ENCODE measurements at places on chromosomes 16 and 17. TPM values are rescaled to one million over a fixed set of nuclear protein-coding genes. Genes with fewer than 3 reads are reported as not detected.
A peak's percentile ranks its signal among the peaks of the same experiment; 100 is the strongest.

CCL3 gene
- not detected for total RNA-seq

NOXO1 gene
- not detected for total RNA-seq

TXNDC11 gene
- 38.4 TPM for total RNA-seq

HSD3B7 gene
- 20.5 TPM for total RNA-seq

ABI3 gene
- 6.3 TPM for total RNA-seq

CRYM gene
- not detected for total RNA-seq

NXPH3 gene
- total RNA-seq: 0.78 TPM

GRCh38 chr17:44502598-44503146, 534 bp downstream of the GPATCH8 start:
- peaks cover 41% of the 10 kb centered on the region for H3K4me1 ChIP-seq
- H3K27me3 ChIP-seq: no peaks in the 10 kb centered on the region
- H3K27ac ChIP-seq: peak overlapping the region; percentile 89
- DNase-seq: no peak
- H3K4me3 ChIP-seq: peak overlapping the region; percentile 90

- DNase-seq: peak; percentile 48
- no peaks in the 10 kb centered on the region for H3K4me1 ChIP-seq
- no peaks in the 10 kb centered on the region for H3K36me3 ChIP-seq
- no peak overlapping the region for H3K27ac ChIP-seq
- no peak overlapping the region for H3K4me3 ChIP-seq
- H3K27me3 ChIP-seq: no peaks in the 10 kb centered on the region
These were observed 196.1 kb downstream of the GSG1L start for GRCh38 chr16:27867122-27868110.

DNA sequence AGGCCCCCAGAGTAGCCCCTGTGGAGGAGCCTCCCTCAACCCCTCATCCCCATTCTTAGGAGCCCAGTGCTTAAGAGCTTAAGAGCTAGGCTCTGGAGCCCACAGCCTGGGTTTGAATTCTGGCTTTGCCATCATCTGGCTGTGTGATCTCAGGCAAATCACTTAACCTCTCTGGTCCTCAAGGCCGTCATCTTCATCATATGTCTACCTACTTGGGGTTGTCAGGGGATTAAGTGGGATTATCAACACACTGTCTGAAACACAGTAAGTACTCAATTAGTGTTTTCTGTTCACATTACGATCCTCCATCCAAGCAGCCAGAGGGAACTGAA, 4.8 kb downstream of the SREBF1 start:
- no peak overlapping the region for H3K4me3 ChIP-seq
- no peak for DNase-seq
- no peaks in the 10 kb centered on the region for H3K27me3 ChIP-seq
- H3K36me3 ChIP-seq: no peaks in the 10 kb centered on the region
- no peak overlapping the region for H3K27ac ChIP-seq

DNA sequence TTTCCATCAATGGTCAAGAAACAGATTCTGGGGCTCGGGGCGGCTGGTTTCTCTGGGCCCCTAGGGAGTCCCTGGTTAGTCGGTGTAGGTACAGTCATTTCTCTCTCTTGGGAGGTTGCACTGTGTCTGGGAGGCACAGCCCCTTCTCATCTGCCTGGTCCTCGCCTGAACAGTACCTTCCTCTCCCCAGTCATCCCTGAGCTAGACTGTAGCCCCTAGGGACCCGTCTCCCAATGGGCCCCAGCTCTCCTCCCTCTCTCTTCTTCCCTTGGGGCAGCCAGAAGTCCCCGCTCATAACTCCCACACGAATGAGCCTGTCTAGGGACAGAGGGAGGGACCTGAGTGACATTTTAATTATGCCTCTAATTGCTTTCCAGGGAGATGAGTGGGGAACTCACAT, 20.2 kb upstream of the CPSF4L start:
- peak overlapping the region; percentile 78 for H3K27ac ChIP-seq
- H3K36me3 ChIP-seq: peaks cover 18% of the 10 kb centered on the region
- H3K4me1 ChIP-seq: peaks cover 71% of the 10 kb centered on the region
- H3K4me3 ChIP-seq: no peak overlapping the region
- no peak for DNase-seq

DNA sequence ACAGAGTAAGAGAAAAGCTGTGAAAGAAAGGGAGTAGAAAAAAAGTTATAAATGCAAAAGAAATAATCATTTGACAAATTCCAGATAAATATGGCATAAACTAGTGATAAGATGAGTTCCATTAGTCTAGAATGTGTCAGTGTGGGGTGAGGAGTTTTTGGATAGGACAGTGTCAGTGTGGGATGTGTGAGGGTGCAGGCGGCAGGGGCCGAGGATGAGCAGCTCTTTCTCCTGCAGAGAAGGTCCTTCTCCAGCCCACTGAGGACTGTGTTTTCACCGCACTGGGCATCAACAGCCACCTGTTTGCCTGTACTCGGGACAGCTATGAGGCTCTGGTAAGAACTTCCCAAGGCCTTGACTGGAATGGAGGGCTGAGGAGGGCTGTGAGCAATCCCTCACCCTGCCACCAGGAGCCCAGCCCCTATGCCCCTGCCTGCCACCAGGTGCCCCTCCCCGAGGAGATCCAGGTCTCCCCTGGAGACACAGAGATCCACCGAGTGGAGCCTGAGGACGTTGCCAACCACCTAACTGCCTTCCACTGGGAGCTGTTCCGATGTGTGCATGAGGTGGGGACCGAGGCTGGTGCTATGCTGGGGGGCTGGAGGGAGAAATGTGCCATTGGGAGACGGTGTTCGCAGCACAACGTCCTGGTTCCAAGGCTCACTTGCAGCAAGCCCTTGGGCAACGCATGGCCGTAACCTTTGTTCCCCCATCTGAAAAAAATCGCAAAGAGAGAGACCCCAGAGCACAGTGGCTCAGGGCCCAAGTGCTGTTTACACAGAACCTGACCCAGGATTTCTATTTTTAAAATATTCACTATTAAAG, 13.1 kb downstream of the RAPGEFL1 start:
- H3K36me3 ChIP-seq: no peaks in the 10 kb centered on the region
- DNase-seq: no peak
- H3K4me1 ChIP-seq: peaks cover 14% of the 10 kb centered on the region
- no peaks in the 10 kb centered on the region for H3K27me3 ChIP-seq
- H3K27ac ChIP-seq: no peak overlapping the region

DNA sequence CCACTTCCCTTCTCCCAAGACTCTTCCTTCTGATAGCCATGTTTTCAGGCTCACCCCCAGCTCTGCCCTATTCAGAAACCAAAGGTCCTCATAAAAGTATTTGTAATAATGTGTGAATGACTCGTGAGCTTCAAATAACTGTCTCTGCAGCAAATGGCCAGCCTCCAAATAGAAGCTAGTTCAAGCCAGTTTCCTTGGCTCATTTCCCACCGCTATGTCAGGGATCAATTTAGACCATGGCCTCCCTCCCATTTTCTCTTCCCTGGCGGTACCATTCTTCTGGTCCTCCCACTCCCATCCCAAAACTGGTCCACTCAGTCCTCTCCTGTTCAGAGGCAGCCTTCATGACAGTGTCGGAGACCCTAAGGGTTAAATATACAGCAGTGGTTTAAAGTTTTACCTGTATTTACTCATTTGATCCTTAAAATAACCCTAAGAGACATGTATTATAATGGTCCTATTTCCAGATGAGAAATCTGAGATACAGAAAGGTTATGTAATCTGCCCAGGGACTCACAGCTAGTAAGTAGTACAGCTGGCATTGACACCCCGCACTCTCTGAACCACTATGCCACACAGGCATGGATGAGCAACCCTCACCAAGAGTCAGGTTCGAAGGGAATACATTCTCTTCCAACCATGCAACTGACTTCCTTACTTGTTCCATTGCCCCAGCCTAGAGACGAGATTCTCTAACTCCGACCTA, 42.9 kb downstream of the GAS7 start:
- no peak overlapping the region for H3K27ac ChIP-seq
- no peaks in the 10 kb centered on the region for H3K36me3 ChIP-seq
- no peak for DNase-seq
- H3K27me3 ChIP-seq: no peaks in the 10 kb centered on the region
- H3K4me1 ChIP-seq: no peaks in the 10 kb centered on the region

GRCh38 chr16:13427943-13428342, 492.0 kb upstream of the ERCC4 start:
- DNase-seq: no peak
- H3K4me1 ChIP-seq: no peaks in the 10 kb centered on the region
- no peaks in the 10 kb centered on the region for H3K36me3 ChIP-seq
- no peak overlapping the region for H3K27ac ChIP-seq
- H3K4me3 ChIP-seq: no peak overlapping the region

DNA sequence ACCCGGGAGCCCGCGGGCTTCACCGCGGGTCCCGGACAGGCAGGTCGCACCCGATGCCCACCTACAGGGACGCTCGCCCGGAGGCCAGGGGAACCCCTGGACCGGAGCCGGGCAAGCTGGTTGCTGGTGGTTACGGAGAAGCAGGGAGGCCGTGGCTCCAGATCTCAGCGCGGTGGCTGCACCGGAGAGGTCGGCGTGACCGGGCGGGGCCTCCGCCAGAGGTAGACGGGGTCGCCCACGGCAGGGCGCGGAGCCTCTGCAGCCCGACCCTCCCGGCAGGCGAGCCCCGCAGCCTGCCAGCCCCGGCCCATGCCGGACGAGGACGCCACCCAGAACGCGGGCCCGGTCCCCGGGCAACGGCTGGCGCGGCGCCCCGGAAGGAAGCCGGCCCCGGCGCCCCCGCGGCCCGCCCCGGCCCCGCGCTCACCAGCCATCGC, 341 bp downstream of the PCYT2 start:
- H3K36me3 ChIP-seq: peaks cover 16% of the 10 kb centered on the region
- H3K27me3 ChIP-seq: no peaks in the 10 kb centered on the region
- peaks cover 27% of the 10 kb centered on the region for H3K4me1 ChIP-seq
- H3K4me3 ChIP-seq: peak overlapping the region; percentile 62
- peak overlapping the region; percentile 59 for H3K27ac ChIP-seq

DNA sequence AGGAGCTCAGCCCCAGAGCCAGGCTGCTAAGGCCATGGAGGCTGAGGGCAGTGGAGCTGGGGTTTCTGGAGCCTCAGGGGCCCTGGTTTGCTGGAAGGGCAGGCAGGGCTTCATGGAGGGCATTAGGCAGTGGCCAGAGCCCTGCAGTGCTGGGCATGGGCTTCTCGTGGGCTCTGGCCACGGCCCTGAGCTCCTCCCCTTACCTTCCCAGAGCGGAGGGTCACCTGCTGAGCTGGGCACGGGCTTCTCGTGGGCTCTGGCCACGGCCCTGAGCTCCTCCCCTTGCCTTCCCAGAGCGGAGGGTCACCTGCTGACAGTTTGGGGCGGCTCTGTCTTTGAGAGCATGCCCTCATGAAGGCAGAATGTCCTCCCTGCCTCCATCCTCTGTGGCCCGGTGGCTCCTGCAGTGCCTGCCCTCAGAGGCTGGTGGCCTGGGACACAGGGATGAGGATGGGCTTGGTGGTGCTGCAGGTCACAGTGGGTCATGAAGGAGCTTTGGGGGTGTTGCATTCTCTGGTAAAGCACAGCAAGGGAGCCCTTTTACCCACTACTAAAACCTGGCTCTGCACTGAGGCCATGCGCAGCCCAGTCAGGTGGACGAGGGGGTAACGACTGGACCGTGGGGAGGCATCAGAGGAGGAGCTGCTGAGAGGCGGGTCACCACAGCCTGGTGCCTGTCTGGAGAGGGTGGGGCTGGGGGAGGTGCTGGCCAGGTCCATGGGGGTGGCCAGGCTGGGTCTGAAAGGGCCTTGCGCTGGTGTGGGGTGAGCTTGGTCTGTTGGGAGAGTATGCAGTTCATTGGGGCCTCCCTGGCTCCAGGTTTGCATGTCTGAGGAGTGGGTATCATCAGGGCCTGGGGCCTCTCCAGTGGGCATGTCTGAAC, 2.9 kb upstream of the RNPS1 start:
- peaks cover 26% of the 10 kb centered on the region for H3K4me1 ChIP-seq
- no peaks in the 10 kb centered on the region for H3K27me3 ChIP-seq

- H3K4me3 ChIP-seq: no peak overlapping the region
- no peak overlapping the region for H3K27ac ChIP-seq
- no peaks in the 10 kb centered on the region for H3K27me3 ChIP-seq
- no peak for DNase-seq
These were observed 30.7 kb downstream of the ADGRG5 start for GRCh38 chr16:57572978-57573728.

GRCh38 chr17:36590082-36590481, 1.6 kb upstream of the DHRS11 start:
- peaks cover 6% of the 10 kb centered on the region for H3K36me3 ChIP-seq
- no peak overlapping the region for H3K4me3 ChIP-seq
- peaks cover 25% of the 10 kb centered on the region for H3K4me1 ChIP-seq

GRCh38 chr16:29719063-29719462, 26.7 kb downstream of the C16orf54 start:
- no peaks in the 10 kb centered on the region for H3K36me3 ChIP-seq
- DNase-seq: no peak
- H3K27me3 ChIP-seq: no peaks in the 10 kb centered on the region
- H3K4me1 ChIP-seq: no peaks in the 10 kb centered on the region
- no peak overlapping the region for H3K27ac ChIP-seq

DNA sequence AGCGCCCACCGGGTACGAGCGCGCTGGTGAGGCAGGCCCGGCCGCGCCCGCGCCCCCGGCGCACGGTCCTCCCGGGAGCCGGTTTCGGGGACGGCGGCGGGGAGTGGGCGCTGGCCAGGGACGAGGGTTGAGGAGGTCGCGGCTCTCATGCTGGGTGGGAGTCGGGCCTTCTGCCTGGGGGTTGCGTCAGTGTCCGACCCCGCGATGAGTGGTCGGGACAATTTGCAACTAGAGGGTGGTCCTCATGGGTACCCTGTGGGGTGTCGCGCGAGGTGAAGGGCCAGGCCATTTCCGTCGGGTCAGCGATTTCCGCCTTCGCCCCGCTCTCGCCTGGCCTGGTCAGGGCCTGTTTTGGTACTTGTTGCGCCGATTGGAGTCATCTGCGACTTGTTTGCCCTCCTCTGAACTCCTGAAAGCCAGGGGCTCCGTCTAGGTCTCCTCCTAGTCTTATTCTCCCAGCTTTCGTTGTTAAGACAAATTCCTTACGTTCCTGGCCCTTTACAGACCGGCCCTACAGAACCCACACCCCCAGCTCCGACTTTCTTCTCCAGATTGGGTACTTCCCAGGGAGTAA, 14.9 kb downstream of the NAA60 start:
- H3K4me3 ChIP-seq: peak overlapping the region; percentile 48
- no peaks in the 10 kb centered on the region for H3K36me3 ChIP-seq
- H3K27me3 ChIP-seq: no peaks in the 10 kb centered on the region
- H3K27ac ChIP-seq: peak overlapping the region; percentile 98
- H3K4me1 ChIP-seq: peaks cover 70% of the 10 kb centered on the region

- no peaks in the 10 kb centered on the region for H3K36me3 ChIP-seq
- H3K4me1 ChIP-seq: peaks cover 17% of the 10 kb centered on the region
- H3K27me3 ChIP-seq: no peaks in the 10 kb centered on the region
- H3K4me3 ChIP-seq: no peak overlapping the region
These were observed 688 bp downstream of the ADAP2 start for GRCh38 chr17:30922235-30923030.

GRCh38 chr17:14845591-14846281, 419.4 kb downstream of the PMP22 start:
- peaks cover 10% of the 10 kb centered on the region for H3K4me1 ChIP-seq
- H3K27me3 ChIP-seq: no peaks in the 10 kb centered on the region
- H3K4me3 ChIP-seq: no peak overlapping the region
- H3K27ac ChIP-seq: no peak overlapping the region

DNA sequence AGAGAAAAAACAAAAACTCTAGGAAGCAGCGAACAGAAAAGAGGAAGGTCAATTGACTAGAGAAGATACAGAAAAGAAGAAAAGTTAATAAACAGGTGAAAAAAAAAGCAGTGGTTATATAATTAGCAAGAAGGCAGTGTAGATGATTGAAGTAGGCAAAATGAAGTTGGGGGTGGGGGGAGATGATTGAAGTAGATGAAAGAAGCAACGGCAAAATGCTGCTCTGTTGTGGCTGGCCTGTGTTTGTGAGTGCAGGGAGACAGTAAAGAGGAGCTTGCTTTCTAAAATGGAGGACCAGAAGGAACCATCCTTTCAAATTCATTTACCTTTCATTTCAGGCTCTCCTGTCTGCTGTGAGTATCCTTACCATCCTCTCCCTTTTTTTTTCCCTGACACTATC, 3.6 kb downstream of the EVI2B start:
- no peaks in the 10 kb centered on the region for H3K36me3 ChIP-seq
- no peaks in the 10 kb centered on the region for H3K27me3 ChIP-seq
- no peak for DNase-seq

All from body of pancreas (tissue), 4 donors.